Left colon (tissue), 2 donors: ENCODE measurements at places on chromosomes 2 and 18. TPM values are rescaled to one million over a fixed set of nuclear protein-coding genes. Genes with fewer than 3 reads are reported as not detected.

GRCh38 chr2:178195390-178196166, 1.3 kb downstream of the OSBPL6 start:
- DNase-seq, result no peak

DNA sequence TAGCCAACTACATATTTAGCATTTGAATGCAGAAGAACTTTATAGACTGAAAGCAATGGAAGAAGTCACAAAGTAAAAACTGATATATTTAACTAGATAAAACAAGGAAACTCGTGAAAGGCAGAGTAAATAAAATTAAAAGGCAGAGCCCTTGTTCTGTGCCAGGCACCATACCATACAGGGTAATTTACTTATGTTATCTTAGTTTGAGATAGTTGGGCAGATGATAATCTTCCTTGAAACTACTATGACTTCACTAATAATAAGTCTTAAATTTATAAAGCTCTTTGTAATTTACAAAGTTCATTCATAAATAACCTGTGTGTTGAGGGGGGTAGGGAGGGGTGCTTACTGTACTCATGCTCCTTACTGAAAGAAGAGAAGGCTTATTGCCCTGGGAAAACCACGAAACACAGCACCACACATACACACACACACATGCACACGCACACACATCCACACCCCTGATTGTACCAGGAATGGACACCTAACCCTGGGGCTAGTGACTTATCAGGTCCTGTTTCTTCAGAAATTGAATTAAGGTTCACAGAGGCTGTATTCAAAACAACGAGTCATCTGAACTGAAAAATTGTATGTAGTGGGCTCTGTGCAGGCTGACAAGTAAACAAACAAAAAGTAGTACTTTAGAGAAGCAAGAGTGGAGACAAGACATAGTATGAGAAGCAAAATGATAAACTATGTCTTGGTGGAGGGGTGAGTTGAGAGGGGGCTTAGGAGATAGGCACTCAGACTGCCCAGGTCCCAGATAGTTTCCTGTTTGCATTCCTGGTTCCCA, 38.1 kb downstream of the AGFG1 start:
- DNase-seq, result no peak

DNA sequence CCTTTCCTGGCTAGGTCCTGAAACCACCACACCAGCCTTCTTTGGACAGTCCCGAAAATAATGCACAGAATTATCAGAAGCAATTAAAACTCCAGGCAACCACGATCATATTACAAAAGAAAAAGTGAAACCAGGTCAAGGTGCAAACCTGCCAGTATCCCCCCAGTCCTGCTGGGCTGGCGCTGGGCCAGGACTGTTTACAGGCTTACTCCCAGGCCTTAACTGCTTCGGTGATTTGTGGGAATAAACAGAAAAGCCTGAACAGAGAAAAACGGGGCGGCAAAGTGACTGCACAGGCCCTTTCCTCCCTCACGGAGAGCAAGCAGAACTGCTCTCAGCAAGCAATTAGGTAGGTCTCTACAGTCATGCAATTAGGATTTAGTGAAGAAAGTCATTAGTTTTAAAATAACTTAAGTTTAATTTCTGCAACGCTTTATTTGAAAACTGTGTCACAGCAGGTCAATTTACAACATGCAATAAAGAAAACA, 1.3 kb downstream of the HDAC4 start:
- DNase-seq, result peak; percentile 75

The GAL3ST2 gene
- total RNA-seq, result 50.8 TPM

GRCh38 chr2:107374249-107374648, 452.4 kb upstream of the RGPD4 start:
- no peak for DNase-seq

The TACR1 gene
- 1.1 TPM for total RNA-seq

DNA sequence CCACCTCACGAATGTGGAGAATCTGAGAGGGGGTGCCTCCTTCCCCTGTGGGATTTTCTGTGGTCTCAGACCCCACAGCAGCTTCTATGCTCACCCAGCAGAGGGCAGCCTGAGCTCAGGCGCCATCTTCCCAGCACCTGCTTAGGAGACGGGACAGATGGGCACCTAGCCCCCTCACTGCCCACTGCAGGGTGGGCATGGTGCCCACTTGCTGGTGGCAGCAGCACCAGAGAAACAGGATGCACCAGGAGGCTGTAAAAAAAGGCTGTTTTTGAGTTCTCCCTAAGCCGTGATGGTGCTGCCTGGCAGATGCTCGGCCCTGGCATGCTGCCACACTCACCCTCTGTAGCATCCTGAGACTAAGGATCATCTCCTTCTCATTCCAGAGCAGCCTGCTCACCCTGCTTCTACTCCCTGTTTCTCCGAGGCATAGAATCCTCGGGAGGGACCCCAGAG, 19.1 kb upstream of the SLC20A1 start:
- DNase-seq, result peak; percentile 59

DNA sequence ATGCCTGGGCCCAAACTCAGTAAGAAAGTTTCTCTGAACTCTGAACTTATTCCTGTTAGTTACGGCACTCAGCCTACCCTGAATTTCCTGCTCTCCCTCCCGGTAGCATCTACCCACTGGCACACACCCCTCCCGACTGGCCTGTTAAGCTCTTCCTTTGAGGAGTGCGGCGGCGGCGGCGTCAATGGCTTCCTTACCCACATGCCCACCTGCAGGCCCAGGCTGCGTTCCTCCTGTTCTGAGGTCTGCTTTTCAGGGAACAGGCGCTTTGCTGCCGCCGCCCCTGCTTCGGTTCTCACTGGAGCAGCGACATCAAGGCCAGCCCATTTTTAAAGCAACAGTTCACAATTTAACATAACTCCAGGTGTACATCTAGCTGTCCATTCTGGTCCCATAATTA, 432.4 kb downstream of the DCDC2C start:
- DNase-seq, result no peak
